ENCODE measurements at places on chromosomes 1 and 21. TPM values are rescaled to one million over a fixed set of nuclear protein-coding genes. Genes with fewer than 3 reads are reported as not detected.

The ANGPTL3 gene
- not detected for polyA plus RNA-seq

GRCh38 chr1:221782477-221782876 lies 40.6 kb upstream of the DUSP10 start:
- no peak for DNase-seq

DNA sequence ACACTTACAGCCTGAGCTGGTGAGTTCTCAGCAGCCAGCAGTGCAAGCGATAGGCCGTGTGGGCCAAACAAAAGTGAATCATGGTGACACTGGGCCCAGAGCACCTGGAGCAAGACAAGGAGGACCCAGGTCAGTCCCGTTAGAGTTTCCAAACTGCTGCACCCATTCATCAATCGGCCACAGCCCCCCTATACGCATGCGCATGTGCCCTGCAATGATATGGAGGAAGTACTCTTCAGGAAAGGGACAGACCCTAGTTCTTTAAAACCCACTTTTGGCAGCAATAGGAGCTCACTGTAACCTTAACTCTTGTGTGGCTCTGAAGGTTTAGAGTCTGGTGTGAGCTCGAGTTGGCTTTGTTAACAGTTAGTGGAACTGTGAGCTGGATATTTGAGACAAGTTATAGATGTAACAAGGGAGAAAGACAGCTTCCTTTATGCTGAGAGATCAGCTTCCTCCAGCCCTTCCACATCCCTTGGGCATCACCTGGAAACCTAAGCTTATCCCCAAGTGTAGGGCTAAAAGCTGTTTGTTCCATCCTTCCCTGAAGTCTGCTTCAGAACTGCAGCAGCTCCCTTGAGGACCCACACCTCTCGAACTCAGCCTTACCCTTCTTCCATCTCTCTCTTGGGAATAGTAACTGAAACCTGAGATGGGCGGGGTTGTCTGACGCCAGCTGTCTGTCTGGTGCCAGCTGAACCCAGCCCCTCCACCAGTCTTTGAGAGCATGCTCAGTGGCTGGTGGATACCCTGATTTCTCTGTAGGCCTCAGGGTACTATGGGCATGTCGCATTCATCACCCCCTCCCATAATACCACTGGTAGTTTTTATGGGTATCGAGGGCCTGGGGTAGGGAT lies 17.7 kb downstream of the NMNAT1 start:
- no peak for DNase-seq

- peak; percentile 71 for DNase-seq
These were observed 9.2 kb upstream of the LAD1 start for GRCh38 chr1:201408176-201408833.

DNA sequence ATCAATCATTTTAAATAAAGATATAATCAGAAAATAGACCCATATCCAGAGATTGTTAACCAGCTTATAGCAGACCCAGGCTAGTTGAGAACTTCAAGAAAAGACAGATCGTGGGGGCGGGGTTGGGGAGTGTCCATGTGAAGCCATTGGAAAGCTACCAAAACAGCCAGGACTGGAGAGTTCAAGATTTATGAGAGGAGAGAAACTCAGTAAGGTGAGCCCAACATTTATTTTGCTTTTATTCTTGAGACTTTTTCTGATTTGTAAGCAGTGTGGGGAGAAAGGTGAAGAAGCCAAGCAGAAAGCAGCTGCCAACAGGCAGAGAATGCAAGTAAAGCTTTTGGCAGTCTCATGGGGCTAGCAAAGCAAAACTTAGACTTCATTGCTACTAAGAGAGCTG lies 179.9 kb downstream of the VPS13D start:
- DNase-seq: no peak

DNA sequence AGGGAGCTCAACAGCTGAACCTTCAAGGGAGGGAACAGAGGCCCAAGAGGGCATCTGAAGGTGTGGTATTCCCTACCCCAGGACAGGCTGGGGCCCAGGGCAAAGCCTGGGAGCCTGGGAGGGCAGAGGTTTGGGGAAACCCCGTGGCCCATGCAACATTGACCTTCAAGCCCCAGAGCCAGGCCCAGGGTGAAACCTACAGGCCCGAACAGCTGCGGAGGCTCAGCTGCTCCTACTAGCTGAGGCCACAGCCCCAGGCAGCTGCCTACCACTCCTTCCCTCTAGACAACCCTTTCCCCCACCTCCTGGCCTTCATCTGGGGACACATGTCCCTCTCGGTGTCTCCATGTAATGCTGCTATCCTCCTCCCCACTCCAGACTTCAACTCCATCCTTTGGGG lies 3.2 kb downstream of the LAD1 start:
- DNase-seq: no peak

Measured in lung (tissue), 17 donors.